ENCODE measurements at places on chromosomes 6 and 20.

- no peak for DNase-seq
- H3K27me3 ChIP-seq: peaks cover 7% of the 10 kb centered on the region
- H3K27ac ChIP-seq: no peak overlapping the region
- no peaks in the 10 kb centered on the region for H3K4me1 ChIP-seq
- no peaks in the 10 kb centered on the region for H3K36me3 ChIP-seq
- no peak overlapping the region for H3K4me3 ChIP-seq
Observed at GRCh38 chr6:156231026-156231765, 546.0 kb upstream of the ARID1B start.

GRCh38 chr20:38658879-38659596 lies 57.4 kb downstream of the ARHGAP40 start:
- no peaks in the 10 kb centered on the region for H3K36me3 ChIP-seq
- H3K4me1 ChIP-seq: no peaks in the 10 kb centered on the region
- peak; percentile 49 for DNase-seq

GRCh38 chr6:75481936-75482593 lies 11.5 kb downstream of the FILIP1 start:
- no peaks in the 10 kb centered on the region for H3K36me3 ChIP-seq
- no peak for DNase-seq
- no peak overlapping the region for H3K4me3 ChIP-seq
- no peaks in the 10 kb centered on the region for H3K27me3 ChIP-seq
- no peak overlapping the region for H3K27ac ChIP-seq

DNA sequence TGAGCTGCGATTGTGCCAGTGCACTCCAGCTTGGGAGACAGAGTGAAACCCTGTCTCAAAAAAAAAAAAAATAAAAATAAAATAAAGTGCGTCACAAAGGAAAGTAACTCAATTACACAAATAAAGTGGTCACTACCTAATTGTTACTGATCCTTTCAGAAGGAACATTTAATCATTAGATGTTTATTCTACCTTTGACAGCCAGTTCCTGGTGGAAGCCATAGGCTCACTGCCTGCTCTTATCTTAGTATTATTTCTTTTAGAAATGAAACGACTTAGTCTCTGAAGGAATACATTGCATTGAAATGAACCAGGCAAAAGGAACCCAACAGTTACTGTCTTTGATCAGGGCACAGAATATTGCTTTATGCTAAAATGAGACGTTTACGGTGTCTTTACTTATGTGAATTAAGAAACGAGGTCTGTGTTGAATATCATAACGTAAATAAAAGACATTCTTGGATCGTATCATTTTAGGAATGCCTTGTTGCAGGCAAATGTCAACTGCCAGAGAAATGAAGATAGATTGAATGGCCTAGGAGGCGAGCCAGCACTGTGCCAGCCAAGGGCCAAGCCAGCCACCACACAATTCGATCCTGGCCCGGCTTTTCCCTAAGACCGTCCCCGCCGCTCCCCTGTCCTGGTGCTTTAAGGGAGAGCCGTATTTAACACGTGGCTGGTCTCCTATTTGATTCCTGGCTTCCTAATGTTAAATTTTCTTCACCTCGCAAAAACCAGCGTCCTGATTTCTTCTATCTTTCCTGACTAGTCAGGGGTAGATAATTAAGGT lies 136.7 kb upstream of the GMDS start:
- H3K27me3 ChIP-seq: no peaks in the 10 kb centered on the region
- peak overlapping the region; percentile 16 for H3K27ac ChIP-seq
- peaks cover 26% of the 10 kb centered on the region for H3K4me1 ChIP-seq
- H3K4me3 ChIP-seq: no peak overlapping the region
- H3K36me3 ChIP-seq: peaks cover 5% of the 10 kb centered on the region

GRCh38 chr20:48196001-48196400 lies 410.7 kb upstream of the SULF2 start:
- no peak for DNase-seq
- H3K4me1 ChIP-seq: peaks cover 86% of the 10 kb centered on the region
- no peak overlapping the region for H3K27ac ChIP-seq
- no peak overlapping the region for H3K4me3 ChIP-seq

- no peak overlapping the region for H3K27ac ChIP-seq
- no peak overlapping the region for H3K4me3 ChIP-seq
- H3K27me3 ChIP-seq: peaks cover 4% of the 10 kb centered on the region
- DNase-seq: no peak
- H3K36me3 ChIP-seq: no peaks in the 10 kb centered on the region
Observed at GRCh38 chr6:39590871-39591393, 134.3 kb downstream of the KIF6 start.

GRCh38 chr20:19757487-19758132 lies 448 bp upstream of the RIN2 start:
- peaks cover 5% of the 10 kb centered on the region for H3K27me3 ChIP-seq
- peak; percentile 95 for DNase-seq
- peak overlapping the region; percentile 98 for H3K27ac ChIP-seq
- peaks cover 68% of the 10 kb centered on the region for H3K4me1 ChIP-seq
- peak overlapping the region; percentile 90 for H3K4me3 ChIP-seq

DNA sequence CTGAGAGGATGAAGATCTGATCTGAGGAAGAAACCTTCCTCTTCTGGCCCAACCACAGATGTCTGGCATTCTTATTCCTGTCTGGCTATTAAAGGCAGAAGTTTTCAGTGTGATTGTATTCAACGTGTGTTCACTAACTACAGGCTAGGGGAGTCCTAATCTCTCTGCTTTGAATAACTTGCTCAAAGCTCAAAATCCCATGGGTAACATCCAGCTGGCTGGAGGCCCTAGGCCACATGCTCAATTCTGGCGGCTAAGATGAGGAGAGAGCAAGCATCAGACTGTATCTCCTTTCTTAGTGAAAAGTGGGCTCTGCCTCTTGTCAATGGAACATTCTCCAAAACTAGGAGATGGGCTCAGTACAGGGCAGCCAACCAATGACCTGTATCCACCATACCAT lies 478.0 kb downstream of the KIF16B start:
- DNase-seq: no peak
- H3K27ac ChIP-seq: no peak overlapping the region
- no peaks in the 10 kb centered on the region for H3K4me1 ChIP-seq
- no peak overlapping the region for H3K4me3 ChIP-seq
- no peaks in the 10 kb centered on the region for H3K36me3 ChIP-seq

DNA sequence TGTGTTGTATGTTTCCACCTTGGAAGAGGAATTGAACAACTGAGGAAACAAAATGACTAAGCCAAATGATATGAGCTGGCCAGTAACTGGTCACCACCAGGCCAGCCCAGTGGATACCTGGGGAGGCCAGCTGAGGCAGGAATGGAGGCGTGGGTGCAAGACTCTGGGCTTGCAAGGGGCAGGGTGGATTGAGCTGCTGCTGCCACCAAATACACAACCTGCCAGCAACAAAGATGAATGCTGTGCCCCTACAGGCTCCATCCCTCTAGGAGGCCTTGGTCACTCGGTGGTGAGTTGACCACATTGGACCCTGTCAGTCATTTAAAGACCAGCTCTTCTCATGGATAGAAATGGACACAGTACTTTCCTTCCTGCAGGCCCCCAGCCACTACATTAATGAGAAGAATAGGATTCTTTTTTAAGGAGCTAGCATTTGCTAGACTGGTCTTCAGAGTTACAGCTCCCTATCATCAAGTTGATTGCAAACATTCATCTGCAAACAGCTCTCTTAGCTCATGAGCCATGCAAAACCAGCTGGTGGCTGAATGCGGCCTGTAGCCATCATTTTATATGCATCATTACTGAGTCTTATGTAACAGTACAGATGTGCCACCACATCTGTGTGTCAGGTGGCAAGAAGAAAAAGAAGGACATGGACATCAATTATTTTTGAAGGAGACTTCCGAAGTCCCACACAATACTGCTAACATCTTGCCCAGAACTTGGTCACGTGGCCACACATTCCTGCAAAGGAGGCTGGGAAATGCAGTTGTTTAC lies 26.3 kb upstream of the SLC22A3 start:
- no peak for DNase-seq
- peaks cover 22% of the 10 kb centered on the region for H3K27me3 ChIP-seq
- no peak overlapping the region for H3K4me3 ChIP-seq
- H3K4me1 ChIP-seq: peaks cover 5% of the 10 kb centered on the region
- H3K27ac ChIP-seq: no peak overlapping the region

- H3K27me3 ChIP-seq: no peaks in the 10 kb centered on the region
- no peak overlapping the region for H3K27ac ChIP-seq
- H3K4me1 ChIP-seq: peaks cover 12% of the 10 kb centered on the region
Observed at GRCh38 chr6:140909625-140910024, 1223.1 kb upstream of the GJE1 start.

- no peak within 1 kb of the TSS for H3K27ac ChIP-seq
- H3K27me3 ChIP-seq: peaks cover 82% of the 10 kb centered on the region
- no peaks in the 10 kb centered on the region for H3K4me1 ChIP-seq
- peak within 1 kb of the TSS; percentile 87 for H3K4me3 ChIP-seq
- peaks cover 5% of the 10 kb centered on the region for H3K36me3 ChIP-seq
Observed at GRCh38 chr6:27312146-27312949, at the start of gene POM121L2. POM121L2 (minus strand) TSS chr6:27312273; CDS start chr6:27312170, 103 bp downstream.

- DNase-seq: no peak
- peaks cover 4% of the 10 kb centered on the region for H3K27me3 ChIP-seq
- no peak overlapping the region for H3K4me3 ChIP-seq
- no peak overlapping the region for H3K27ac ChIP-seq
- H3K4me1 ChIP-seq: peaks cover 40% of the 10 kb centered on the region
Observed at GRCh38 chr20:21020659-21021471, 85.3 kb downstream of the LINC00237 start.

DNA sequence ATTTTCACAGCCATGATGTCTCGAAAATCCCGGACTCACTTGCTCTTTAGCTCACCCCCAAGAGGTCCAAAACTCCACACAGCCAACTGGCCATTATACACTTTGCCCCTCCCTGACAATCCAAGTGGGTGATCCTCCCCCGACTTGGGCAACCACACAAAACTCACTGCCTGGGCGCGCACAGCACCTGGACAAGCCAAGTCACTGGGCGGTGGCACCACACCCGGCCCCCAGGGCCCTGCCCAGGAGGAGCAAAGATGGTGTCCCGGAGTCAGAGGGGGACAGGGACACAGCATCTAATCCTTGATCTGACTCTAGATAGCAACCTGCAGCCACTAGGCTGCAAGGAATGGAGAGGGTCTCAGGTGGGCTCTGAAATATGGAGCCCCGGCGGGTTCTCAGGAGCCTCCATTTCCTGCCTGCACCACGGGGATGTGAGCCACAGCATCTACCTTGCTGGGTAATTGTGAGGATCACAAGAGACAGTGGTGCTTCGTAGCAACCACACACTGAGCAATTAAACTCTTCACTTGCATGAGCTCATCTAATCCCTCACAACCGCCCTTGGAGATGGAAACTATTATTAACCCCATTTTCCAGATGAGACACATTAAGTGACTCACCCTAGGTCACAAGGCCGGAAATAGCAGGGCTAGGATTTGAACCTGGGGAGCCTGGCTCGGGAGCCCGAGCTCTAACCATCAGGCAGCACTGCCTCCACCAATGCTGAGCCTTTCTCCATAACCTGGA lies 66.6 kb downstream of the BMP7 start:
- H3K27ac ChIP-seq: peak overlapping the region; percentile 71
- peaks cover 4% of the 10 kb centered on the region for H3K27me3 ChIP-seq

GRCh38 chr6:126266664-126267063 lies 73.3 kb upstream of the CENPW start:
- no peak for DNase-seq
- H3K27me3 ChIP-seq: no peaks in the 10 kb centered on the region
- H3K4me1 ChIP-seq: peaks cover 34% of the 10 kb centered on the region
- H3K36me3 ChIP-seq: peaks cover 20% of the 10 kb centered on the region

DNA sequence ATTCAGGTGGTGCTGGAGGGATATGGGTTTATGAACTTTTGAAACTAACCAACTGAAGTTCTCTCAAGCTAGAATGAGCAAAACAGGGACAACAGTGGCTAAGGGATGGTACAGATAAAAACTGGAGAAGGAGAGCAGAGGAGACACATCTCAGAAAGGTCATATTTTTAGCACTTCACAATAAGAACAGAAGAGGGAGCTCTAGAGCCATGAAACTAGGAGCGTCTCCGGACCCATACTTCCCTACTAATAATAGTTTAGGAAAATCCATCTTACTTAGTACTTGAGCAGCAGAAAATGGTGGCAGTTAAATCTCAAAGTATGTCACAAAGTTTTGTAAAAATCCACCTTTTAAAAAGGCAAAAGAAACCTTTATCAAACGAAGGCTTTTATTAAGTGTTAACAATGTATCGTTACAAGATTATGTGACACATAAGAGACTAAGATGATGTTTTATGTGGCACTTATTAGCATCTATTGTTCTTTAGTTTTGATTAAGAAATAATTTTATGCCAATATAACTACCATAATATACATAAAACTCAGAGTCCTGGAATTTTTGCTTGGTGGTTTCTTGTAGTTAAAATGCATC lies 278.6 kb downstream of the TBC1D32 start:
- peak; percentile 23 for DNase-seq
- H3K27me3 ChIP-seq: peaks cover 2% of the 10 kb centered on the region
- H3K4me1 ChIP-seq: peaks cover 18% of the 10 kb centered on the region

DNA sequence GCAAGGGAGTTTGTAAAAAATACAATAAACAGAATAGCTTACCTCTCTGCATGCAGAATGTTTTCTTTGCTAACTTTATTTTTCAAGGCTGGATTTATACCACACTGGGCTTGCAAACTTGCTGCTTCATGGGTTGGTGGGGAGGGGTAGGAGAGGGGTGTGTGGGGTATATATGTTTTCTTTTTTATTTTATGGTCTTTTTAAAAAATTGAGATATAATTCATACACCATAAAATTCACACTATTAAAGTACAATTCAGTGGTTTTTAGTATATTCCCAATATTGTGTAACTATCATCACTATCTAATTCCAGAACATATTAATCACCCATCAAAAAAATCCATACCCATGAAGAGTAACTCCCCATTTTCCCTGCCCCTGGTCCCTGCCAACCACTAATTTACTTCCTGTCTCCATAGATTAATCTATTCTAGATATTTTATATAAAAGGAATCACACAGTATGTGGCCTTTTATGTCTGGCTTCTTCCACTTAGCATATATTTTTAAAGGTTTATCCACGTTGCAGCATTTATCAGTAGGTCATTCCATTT lies 14.3 kb upstream of the TRPC4AP start:
- H3K36me3 ChIP-seq: no peaks in the 10 kb centered on the region
- peaks cover 5% of the 10 kb centered on the region for H3K27me3 ChIP-seq
- H3K4me1 ChIP-seq: no peaks in the 10 kb centered on the region
- no peak overlapping the region for H3K4me3 ChIP-seq
- H3K27ac ChIP-seq: no peak overlapping the region

GRCh38 chr6:2141644-2142290 lies 103.6 kb downstream of the GMDS start:
- DNase-seq: no peak
- no peak overlapping the region for H3K4me3 ChIP-seq
- no peak overlapping the region for H3K27ac ChIP-seq
- peaks cover 26% of the 10 kb centered on the region for H3K4me1 ChIP-seq

- H3K36me3 ChIP-seq: no peaks in the 10 kb centered on the region
- peak overlapping the region; percentile 36 for H3K27ac ChIP-seq
- H3K4me1 ChIP-seq: peaks cover 13% of the 10 kb centered on the region
- no peaks in the 10 kb centered on the region for H3K27me3 ChIP-seq
- H3K4me3 ChIP-seq: no peak overlapping the region
Observed at GRCh38 chr20:18983796-18984195, 170.2 kb downstream of the SCP2D1 start.

All from nephron progenitor cell (in vitro differentiated cells).